Retinal pigment epithelial cell (primary cell): ENCODE measurements at places on chromosomes 3 and 15.

DNA sequence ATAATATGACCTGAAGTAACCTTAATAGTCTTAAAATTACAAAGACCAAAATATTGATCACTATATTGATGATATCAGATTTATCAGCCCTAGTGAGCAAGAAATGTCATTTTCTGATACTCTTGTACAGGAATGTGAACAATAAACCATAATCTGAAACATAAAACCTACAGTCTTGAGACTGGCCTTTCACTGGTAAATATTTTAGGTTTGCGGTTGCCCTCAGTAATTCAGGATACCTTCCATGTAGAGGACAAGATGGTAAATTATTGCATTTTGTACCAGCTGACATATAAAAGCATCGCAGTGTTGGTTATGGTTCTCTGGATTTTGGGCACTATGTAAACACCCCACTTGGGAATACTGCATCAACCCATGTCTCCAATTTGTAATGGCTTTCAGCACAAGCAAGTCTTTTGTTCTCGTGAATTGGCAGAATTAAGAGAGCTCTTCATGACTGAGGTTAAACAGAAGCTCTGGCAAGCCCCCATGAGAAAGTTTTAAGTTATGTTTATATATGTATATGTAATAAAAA is 128.5 kb downstream of the LMLN start:
- no peak for DNase-seq

DNA sequence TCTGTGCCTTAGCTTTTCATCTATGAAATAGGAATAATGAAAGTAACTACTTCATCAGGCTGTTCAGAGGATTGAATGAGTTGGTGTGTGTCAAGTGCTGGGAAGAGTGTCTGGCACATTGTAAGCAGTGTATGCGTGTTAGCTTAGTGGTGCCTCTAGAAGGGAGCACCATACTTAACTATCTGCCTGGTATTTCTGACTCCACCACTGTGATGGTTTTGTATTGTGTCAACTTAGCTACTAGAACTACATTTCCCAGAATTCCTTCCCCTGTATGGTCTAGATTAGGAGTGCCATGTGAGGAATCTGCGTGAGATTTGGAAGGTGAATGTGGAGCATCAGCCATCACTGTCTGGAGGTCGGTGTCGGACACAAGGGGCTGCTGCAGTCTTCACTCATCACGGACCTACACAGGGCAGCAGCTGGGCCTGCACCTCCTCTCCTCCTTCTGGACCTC is 115.4 kb upstream of the GALNT15 start:
- no peak for DNase-seq

- DNase-seq, result no peak
Observed at GRCh38 chr3:40397912-40398311, 10.9 kb downstream of the ENTPD3 start.

DNA sequence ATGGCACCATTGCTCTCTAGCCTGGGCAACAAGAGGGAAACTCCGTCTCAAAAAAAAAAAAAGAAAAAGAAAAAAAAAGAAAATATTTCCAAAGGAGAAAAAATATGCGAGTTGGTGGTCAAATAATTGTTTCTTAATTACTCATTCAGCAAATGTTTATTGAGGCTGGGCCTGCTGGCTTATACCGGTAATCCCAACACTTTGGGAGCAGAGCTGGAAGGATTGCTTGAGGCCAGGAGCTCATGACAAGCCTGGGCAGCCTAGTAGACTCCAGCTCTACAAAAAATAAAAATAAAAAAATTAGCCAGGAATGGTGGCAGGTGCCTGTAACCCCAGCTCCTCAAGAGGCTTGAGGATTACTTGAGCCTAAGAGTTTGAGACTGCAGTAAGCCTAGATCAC is 4.1 kb downstream of the KNL1 start:
- no peak for DNase-seq

- no peak for DNase-seq
Observed at GRCh38 chr3:100695696-100696095, 13.6 kb upstream of the TFG start.

- no peak for DNase-seq
Observed at GRCh38 chr3:162489853-162490252, 993.2 kb downstream of the OTOL1 start.
